ENCODE measurements at places on chromosomes 3 and 15. TPM values are rescaled to one million over a fixed set of nuclear protein-coding genes. Genes with fewer than 3 reads are reported as not detected.

Gene ANKUB1
- not detected for total RNA-seq

Gene FANCD2OS
- not detected for total RNA-seq

Gene CPA3
- total RNA-seq = 1.7 TPM

Gene SERPINI2
- not detected for total RNA-seq

Gene ITGB5
- 105 TPM for total RNA-seq

Gene SLC7A14
- total RNA-seq = not detected

Gene WDR93
- total RNA-seq = not detected

Gene IGSF10
- total RNA-seq = 1.2 TPM

Gene KIF23
- total RNA-seq = 7.7 TPM

Gene P2RY13
- 0.75 TPM for total RNA-seq

Gene GOLGA6D
- not detected for total RNA-seq

Gene FAM131A
- total RNA-seq = 53.2 TPM

Gene CCDC54
- total RNA-seq = not detected

Gene FAM174B
- 10.9 TPM for total RNA-seq
